Stimulated activated CD4-positive, alpha-beta T cell treated with anti-CD3 and anti-CD28 coated beads, Interleukin-15, amount 100 ng/mL, for 1 hour (primary cell): ENCODE measurements at places on chromosomes 7 and 10.

- no peak for DNase-seq
Measured at GRCh38 chr7:29033584-29033983, 75.5 kb upstream of the TRIL start.

- no peak for DNase-seq
Measured at GRCh38 chr7:113431406-113431805, 313.1 kb upstream of the SMIM30 start.

GRCh38 chr7:52920977-52921376 is 114.5 kb upstream of the POM121L12 start:
- DNase-seq = no peak

GRCh38 chr10:52756966-52757365 is 15.6 kb downstream of the MBL2 start:
- DNase-seq = no peak

DNA sequence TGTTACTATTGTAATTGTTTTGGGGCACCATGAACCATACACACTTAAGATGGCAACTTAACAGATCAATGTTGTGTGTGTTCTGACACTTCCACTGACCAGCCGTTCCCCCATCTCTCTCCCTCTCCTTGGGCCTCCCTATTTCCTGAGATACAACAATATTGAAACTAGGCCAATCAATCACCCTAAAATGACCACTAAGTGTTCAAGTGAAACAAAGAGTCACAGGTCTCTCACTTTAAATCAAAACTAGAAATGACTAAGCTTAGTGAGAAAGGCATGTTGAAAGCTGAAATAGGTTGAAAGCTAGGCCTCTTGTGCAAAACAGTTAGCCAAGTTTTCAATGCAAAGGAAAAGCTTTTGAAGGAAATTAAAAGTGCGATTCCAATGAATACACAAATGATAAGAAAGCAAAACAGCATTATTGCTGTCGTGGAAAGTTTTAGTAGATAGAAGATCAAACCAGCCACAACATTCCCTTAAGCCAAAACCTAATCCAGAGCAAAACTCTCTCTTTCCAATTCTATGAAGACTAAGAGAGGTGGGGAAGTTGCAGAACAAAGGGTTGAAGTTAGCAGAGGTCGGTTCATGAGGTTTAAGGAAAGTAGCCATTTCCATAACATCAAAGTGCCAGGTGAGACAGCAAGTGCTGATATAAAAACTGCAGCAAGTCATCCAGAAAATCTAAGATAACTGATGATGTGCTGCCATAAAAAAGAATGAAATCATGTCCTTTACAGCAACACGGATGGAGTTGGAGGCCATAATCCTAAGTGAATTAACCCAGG is 90.6 kb downstream of the MTPN start:
- DNase-seq = no peak

DNA sequence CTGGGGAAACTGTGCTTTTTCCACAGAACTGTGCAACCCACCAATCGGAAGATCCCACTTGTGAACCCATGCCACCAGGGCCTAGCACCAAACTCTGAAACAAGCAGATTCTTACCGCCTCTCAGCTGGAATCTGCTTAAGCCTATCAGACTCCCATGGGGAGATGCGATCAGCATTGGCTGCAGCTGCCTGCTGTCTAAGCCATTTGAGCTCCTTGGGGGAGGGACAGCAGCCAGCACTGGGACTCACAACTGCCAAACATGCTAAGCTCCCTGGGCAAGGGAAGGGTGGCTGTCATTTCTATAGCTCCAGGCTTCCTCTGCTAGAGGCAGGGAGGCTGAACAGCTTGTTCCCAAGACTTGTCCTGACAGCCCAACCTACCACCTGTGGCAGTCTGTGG is 283.8 kb downstream of the CDK14 start:
- DNase-seq = no peak

DNA sequence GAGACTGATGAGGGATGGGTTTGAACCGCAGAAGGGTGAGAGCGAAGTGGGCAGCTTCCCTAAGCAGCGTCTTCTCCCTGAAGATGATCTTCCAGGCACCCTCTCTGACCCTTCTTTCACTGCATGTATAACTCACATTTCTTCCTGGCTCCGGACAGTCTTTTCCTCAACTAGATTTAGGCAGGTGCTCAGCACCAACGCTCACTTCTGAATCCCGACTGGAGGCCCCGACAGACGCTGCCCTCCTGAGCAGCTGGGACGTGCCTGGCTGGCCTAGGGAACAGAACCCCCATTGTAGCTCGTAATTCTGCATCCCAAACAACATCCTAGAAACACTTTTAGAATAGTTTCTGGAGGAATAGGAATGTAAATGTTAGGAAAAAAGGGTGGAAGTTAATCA is 206.6 kb downstream of the DIP2C start:
- no peak for DNase-seq

DNA sequence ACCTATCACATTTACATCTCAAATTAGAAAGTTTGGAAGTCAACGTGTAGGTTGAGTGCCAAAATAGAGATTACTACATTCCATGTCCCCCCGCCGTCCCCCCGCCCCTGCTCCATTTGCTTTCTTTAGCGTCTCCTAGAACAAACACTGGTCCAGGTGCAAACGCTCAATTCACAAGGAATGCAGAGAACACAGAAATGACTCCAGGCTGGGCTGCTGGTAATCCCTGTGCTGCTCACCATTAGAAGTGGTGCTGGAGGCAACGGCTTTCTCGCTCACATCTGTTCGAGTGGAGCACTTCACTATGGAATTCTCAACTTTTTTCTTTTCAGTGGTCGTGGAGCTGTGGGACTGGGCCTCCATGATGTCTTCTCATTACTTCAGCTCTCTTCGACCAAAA is 14.1 kb downstream of the GLI3 start:
- DNase-seq = no peak

DNA sequence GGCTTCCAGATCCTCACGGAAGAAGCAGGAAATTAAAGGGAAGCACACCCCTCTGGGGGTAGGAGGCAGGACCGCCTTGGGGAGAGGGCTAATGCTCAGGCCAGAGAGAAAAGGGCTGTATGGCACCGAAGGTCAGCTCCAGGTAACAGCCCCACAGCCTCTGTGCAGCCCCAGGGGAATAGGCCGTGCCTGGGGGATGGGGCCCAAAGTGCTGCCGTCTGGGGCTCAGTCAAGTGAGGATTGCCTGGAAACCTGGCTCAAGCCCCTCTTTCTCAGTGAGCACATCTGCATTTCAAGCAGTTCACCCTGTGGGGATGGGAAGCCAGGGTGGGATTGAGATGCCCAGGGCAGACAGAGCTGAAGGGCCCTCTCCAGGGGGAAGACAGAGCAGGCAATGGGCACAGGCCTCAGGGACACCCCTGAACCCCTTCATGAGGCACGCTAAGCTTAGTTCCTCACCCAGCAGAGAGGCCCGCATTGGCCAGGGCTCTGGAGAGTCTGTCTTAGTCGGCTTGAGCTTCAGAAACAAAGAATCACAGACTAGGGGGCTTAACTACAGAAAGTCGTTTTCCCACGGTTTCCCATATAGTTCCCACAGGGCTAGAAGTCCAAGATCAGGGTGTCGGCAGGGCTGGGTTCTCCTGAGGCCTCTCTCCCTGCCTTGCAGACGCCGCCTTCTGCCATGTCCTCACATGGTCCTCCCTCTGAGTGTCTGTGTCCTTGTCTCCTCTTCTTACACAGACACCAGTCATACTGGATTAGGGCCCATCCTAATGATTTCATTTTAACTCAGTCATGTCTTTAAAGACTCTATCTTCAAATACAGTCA is 118.2 kb downstream of the PTPN20 start:
- DNase-seq = no peak

DNA sequence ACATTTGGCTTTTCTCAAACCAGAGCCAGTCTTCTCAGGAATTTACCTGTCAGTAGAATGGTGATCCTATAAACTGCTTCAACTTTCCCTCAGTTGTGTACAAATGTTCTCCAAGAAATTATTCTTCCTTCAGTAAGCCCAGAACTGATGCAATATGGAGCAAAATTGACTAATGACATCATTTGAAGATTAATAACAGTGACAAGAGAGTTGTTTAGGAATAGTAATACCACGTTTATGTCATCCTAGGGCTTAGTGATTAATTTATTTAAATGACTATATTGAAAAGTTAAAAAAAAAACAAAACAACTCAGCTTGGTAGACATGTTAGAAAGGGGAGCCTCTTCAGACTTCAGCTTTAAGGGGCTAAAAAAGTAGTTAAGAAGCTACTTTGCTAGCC is 933.2 kb downstream of the GATA3 start:
- no peak for DNase-seq

DNA sequence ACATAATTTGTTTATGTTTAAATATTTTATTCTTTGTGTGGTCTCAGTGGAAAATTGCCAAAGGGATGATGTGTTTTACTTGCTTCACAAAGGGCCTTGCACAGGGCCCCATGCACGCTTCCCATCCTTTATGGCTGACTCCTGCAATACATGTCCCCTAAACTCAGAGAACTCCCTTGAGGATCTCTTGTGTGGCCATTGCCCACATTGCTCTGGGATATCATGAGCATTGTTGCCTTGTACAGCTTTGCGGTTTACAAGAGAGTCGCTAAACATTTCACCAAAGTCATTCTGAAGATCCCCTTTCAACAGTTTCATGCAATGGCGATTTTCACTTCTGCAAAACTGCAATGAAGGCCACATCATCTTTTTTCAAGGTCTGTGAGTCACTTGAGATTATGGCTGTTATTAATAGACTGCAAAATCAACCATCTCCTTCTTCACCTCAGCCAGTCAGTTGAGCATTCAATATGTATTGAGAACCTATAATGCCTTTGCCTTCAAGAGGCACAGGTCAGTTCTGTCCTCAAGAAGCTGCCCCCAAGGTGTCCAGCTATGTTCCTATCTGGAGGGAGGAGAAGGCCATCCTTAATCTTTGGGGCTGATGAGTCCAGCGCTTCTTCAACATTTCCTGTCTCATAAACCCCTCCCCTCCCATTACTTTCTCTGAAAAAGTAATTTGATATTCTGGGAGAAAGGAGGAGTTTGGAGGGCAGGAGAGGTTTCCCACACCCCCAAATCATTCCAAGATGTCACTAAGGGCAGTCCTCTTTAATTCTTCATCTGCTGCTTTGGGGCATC is 108.1 kb downstream of the CCDC71L start:
- no peak for DNase-seq

GRCh38 chr7:76121044-76121443 is 73.1 kb downstream of the MDH2 start:
- DNase-seq = no peak

GRCh38 chr10:125155101-125155500 is 5.3 kb downstream of the CTBP2 start:
- DNase-seq = no peak

DNA sequence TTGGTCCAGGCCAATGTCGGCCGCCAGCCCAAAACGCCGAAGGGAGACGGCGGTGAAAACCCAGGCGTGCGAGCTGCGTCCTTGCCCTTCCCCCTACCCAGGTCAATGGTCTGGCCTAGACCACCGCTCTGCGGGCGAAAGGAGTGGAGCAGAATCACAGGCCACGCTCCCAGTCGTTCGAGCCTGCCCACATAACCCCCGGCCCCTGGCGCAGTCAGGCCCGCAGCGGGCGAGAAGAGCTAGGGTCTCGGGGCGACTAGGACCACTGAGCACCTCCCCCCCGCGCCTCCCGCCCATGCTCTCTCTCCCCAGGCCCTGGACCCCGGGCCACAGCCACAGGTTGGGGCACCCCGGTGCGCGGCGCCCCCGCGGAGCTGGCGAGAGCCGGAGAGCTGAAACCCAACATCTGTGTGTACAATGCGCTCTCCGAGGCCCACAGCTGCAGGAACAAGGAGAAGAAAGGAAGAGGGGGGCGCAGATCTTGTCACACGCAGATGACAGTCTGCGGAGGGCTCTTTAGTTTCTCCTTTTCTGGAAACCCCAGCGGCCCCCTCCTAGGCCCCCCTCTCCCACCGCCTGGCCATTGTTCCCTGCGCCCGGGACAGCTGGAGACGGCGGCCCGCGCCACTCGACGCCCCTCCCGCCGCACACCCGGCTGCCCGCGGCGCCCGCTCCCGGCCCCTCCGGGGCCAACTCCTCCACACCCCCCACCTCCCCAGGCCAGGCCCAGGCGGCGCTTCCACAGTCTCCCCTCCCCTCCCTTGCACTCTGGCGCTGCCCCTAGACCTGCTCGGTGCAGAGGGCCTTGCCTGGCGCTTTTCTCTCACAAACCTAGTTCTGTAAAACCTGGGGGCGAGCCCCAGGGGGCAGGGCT is 355.0 kb downstream of the DNAJB6 start:
- DNase-seq = no peak

- DNase-seq = no peak
Measured at GRCh38 chr7:138243430-138243829, 167.2 kb downstream of the AKR1D1 start.

DNA sequence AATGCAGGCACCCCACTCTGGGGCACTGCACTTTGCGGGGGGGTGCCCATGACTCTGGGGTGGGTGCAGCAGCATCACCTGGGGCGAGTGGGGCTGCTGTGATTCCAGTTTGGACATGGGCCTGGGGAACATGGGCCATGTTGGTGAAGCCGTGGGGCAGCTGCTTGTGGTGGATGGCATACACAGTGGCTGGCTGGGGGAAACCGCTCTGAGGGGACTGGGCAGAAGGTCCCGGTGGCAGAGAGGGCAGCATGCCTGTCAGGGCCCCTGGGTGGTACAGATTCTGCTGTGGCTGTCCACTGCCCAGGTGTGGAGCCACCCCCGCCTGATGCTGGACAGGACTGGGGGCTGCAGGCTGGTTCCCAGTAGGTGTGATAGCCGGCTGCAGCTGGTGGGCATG is 57.2 kb downstream of the LRRC72 start:
- no peak for DNase-seq

DNA sequence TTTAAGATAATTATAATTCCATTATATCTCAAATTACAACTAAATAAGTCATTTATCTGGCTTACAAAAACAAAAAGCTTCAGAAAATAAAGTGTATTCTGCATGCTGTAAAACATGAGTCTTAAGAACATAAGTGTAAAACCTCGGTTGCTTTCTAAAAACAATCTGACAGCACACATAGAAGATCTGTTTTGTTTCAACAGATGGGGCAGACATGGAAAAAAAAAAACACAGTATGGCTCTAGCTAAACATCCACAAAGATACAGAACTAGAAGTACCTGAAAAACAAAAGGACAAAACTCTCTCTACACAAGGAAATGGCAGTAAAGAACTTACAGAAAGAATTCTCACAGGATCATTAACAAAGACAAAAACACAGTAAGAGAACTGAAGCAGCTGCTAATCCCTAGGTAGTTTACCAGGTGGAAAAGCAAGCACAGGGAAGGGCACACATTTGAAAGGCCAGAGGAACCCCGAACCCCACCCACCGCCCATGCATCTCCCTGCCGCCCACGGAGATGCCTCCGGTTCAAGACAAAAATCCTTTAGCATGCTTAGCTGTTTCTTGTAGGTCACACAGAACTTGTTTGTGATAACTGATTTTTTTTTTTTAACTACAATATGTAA is 42.5 kb downstream of the DLD start:
- no peak for DNase-seq
